Lung microvascular endothelial cell (primary cell): ENCODE measurements at places on chromosomes 3 and 15. TPM values are rescaled to one million over a fixed set of nuclear protein-coding genes. Genes with fewer than 3 reads are reported as not detected.

Gene MYO5A
- 21.2 and 37.0 TPM in 2 replicates for total RNA-seq

GRCh38 chr15:50944672-50945071 lies 36.2 kb downstream of the AP4E1 start:
- DNase-seq: no peak

Gene FGF7
- not detected in 2 replicates for total RNA-seq

GRCh38 chr15:50876260-50876988 lies 32.1 kb upstream of the AP4E1 start:
- no peak for DNase-seq

DNA sequence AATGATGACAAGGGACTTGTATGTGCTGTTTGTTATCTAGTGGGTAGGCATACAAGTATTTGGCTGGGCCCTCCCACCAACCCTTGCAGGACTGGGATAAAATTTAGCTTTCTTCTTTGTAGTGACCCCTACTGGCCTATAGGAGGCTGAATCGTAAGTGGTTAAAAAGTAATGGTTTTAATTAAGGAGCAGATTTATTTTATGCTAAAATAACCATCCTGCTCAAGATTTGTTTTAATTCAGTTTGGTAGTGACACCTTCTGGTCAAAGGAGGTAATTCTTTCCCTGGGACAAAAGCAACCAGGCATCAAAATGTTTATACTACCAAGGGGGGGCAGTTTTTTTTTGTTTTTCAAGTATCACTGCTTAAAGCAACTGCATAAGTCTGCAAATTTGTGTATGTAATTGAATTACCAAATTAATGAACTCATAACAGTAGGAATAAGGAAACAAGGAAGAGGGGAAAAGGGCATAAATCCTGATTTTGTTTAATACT lies 70.7 kb downstream of the TOP2B start:
- peak; percentile 86 for DNase-seq

DNA sequence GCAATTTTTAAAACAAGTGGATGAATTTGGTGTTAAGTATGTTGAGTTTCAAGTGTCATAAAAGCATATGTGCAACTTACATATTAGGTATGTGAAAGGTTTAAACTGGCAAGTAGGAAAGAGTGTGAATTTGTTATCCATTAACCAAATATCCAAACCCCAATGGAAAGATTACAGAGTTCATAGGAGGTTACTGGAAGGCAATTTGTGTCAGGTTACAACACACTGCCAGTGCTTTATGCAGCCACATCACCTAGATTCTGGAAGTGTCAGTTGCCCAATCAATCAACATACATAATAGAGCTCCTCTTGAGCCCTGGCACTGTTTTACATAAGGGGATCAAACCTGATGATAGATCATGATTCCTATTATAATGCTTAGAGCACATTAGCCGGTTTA lies 261.0 kb downstream of the ROBO1 start:
- DNase-seq: no peak

DNA sequence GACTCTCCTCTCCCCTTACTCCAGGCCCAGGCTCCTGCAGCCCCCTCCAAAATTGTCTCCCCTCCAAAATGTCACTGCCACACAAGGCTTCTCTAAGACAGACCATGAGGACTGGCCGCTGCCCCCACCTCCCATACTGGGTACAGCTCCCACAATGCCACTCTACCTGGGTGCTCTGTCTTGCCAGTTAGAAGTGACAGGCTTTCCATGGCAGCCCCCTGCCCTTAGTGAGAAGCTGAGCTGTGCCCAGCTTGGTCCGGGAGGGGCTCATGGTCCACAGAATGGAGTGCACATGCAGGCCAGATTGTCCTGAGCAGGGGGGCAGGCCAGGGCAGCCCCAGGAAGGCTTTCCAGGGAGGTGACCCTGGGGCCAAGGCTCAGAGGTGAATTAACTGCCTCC lies 3.0 kb upstream of the CLK3 start:
- no peak for DNase-seq

Gene VGLL3
- total RNA-seq: 0.20 and 0.22 TPM in 2 replicates

Gene SLC24A5
- total RNA-seq: under 0.01 TPM in 1 of 2 replicates, not detected in the other

- no peak for DNase-seq
These were observed 50.4 kb downstream of the COL6A5 start for GRCh38 chr3:130395916-130396315.

DNA sequence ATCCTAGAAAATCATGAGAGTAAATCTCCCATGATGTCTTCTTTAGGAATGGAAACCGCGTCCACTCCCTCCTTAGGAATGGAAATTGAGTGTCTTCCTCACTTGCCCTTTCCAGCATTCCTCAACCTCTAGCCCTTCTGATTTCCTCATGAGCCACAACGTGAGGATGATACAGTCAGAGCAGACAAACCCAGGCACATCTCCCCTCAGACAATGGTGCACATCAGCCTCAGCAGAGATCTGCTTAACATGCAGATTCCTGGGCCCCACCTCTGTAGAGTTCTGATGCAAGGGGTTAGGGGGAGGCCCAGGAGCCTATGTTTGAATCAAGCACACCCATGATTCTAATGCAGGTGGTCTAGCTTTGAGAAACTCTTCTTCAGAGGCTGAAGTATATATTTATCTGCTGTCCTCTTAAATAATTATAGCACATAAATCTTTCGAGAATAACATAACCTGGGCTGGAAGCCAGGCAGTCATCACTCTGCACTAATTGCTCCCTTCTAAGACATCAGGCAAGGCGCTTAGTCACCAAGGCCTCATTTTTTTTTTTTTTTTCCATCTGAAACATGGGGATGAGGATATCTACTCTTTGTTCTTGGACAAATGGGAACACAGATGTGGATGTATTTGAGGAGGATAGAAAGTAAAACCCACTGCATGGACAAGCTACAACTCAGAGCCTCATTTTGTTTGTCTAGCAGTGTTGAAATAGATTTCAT lies 81.7 kb downstream of the PRICKLE2 start:
- peak; percentile 87 for DNase-seq
